ENCODE measurements at places on chromosomes 6 and 20. TPM values are rescaled to one million over a fixed set of nuclear protein-coding genes. Genes with fewer than 3 reads are reported as not detected.

DNA sequence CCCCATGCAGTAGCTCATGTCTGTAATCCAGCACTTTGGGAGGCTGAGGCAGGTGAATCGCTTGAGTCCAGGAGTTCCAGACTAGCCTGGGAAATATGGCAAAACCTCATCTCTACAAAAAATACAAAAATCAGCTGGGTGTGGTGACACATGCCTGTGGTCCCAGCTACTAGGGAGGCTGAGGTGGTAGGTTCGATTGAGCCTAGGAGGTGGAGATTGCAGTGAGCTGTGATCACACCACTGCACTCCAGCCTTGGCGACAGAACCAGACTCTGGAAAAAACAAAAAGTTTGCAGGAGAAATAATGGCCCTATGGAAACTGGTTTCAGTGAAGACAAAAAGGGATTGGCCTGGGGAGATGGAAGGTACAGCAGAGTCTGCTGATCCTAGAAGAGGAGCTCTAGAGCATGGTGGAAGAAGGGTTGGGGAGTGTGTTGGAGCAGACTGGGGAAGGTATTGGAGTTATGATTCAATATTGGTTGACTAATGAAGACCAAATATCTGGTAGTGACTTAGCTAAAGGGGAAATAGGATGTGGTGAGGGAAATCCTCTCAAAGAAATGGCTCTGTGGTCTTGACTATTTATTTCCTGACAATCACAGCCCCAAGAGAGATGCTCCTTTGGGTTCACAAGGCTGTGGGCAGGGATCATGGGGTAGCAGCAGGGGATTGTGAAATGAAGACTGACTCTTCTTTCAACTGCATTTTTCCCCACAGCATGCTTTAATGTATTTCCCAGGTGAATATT lies 281.9 kb downstream of the UTRN start:
- H3K36me3 ChIP-seq, result no peaks in the 10 kb centered on the region
- no peak overlapping the region for H3K4me3 ChIP-seq
- H3K4me1 ChIP-seq, result no peaks in the 10 kb centered on the region

GRCh38 chr20:34891166-34892062 lies 15.0 kb downstream of the ACSS2 start:
- no peaks in the 10 kb centered on the region for H3K27me3 ChIP-seq
- H3K4me1 ChIP-seq, result peaks cover 8% of the 10 kb centered on the region
- no peak overlapping the region for H3K27ac ChIP-seq
- no peak for DNase-seq

TGM2 gene
- polyA plus RNA-seq, result 85.8 TPM

OR2W1 gene
- not detected for polyA plus RNA-seq

SLC17A3 gene
- polyA plus RNA-seq, result 0.43 TPM

RAB5IF gene
- polyA plus RNA-seq, result 202 TPM
